Right kidney (tissue), 9 donors: ENCODE measurements at places on chromosomes 12 and 14.

- DNase-seq, result no peak
Measured at GRCh38 chr14:102831163-102831804, 54.0 kb downstream of the TRAF3 start.

- no peak for DNase-seq
Measured at GRCh38 chr12:20593611-20594010, 101.5 kb upstream of the SLCO1C1 start.

GRCh38 chr14:50677527-50678063 is 9.5 kb upstream of the SAV1 start:
- no peak for DNase-seq

- no peak for DNase-seq
Measured at GRCh38 chr14:91016800-91017410, 43.5 kb downstream of the RPS6KA5 start.

DNA sequence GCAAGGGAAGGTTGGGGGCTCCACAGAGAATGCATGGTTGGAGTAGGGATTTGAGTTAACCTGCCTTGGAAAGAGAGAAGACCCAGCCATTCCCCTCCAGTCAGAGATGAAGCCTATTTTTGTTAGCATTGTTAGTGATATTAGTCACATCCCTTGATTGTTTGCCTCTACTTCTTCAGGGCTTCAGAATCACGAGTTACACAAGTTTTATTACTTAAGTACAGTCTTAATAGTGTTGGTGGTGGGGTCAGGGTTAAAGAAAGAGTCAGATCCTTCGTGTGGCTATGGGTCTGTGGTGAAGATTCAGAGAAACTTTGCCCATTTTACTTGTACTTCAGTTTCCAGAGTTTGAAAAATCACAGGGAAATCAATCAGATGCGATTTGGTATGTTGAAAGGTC is 363.1 kb downstream of the LRIG3 start:
- no peak for DNase-seq

DNA sequence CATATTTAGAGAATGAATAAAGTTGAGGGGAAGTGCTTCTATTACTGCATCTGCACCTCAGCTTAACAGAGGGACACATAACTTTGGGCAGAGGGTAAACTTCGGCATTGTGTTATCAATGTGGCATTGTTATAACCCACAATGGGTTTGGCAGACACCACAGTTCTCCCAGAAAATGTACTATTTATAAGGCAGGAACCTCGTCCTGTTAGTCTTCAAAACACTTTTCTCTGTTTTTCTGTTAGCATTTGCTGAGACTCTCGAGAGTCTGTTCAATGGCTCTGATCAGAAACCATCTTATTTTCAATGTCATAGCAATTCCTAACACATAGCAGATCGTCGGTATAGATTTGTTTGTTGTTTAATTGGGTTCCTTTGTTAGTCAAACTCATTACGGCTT is 13.9 kb downstream of the PPP1R36 start:
- no peak for DNase-seq

DNA sequence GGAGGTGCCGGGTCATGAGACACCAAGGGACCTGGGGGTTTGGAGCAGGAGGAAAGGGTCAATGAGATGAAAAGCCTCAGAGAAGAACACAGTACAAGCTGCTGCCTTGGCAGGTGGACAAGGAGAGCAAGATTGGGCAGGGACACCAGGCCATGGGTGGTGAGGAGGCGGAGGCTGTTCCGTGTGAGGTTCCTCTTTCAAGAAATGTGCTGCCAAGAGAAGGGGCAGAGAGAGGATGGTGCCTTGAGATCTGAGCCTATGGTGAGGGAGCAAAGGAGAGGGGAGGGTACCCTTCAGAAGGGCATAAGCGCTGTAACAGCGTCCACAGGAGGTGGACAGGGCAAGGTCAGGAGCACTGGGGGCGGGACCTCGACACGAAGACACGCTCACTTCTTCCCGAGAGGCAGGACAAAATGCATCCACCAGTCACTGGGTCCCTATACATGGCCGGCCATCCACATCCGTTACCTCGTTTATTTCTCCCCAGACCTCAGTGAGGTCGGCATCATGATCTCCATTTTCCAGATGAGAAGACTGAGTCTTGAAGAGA is 100.2 kb downstream of the B4GALNT3 start:
- no peak for DNase-seq

DNA sequence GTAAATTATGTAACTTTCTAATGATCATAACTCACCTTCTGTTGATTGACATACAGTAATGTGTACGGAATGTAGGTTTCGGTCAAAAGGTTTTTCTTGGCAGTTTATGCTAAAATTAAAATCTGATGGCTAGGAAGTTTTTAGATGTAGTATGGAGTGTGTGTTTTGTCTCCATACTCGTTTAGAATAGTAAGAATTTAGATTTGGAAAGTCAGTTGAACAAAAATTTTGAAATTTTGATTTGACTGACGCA is 859 bp downstream of the PALS1 start:
- DNase-seq, result no peak

GRCh38 chr14:104556256-104557021 is 23.1 kb upstream of the C14orf180 start:
- DNase-seq, result peak; percentile 1

DNA sequence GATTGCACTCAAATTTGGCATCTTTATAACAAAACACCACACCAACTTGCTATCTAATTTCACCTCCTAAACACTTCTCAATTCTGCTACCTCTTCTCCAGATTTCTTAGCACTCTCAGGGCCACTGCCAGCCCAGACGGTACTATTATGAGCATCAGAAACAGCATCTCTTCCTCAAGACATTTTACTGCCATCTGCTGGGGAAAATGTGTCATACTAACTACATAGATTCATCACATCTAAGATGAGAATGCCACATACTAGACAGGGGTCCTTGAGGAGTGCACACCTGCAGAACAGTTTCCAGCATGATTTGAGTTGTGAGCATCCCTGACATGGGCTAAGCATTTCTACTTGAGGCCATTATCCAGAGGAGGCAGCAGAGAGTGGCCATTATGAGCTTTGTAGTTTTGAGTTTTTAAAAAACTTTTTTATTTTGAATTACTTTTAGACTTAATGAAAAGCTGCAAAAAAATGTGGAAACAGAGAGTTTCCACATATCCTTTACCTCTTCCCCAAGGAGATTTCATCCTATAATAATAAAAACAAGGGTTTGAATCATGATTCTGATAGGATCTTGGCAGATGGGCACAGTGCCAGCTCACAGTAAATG is 15.1 kb upstream of the GRIP1 start:
- DNase-seq, result peak; percentile 23

- no peak for DNase-seq
Measured at GRCh38 chr12:91441246-91441645, 258.6 kb upstream of the DCN start.

DNA sequence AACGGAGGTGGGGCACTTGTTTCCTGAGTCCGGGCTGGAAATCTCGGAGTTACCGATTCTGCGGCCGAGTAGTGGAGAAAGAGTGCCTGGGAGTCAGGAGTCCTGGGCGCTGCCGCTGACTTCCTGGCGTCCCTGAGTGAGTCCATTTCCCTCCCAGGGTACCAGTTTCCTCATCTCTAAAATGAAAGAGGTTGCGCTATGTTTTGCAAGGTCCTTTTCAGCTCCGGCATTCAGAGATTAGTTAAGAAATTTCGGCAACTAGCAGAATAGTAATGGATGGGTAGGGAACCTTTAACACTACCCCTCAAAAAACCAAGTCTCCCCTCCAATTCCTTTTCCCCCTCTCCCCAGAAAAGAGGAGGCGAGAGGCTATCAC is 724 bp downstream of the BLOC1S1 start:
- no peak for DNase-seq

DNA sequence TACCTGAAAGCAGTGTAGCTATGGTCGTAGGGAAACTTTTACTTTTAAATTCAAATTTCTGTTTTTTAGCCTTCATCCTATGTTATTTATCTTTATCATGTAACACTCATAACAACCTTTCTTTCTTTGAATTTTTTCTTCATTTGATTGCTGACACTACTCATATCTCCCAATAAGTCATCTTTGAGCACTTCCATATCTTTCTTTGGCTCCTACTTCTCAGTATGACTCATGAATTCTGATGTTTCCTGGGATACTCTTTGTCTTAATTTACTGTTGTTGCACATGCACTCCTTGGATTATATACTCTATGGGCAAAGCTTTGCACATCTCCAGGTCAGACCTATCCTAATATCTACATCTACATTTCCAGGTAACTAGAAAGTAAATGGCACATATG is 18.1 kb upstream of the IAPP start:
- no peak for DNase-seq

GRCh38 chr14:90426663-90427062 is 29.8 kb downstream of the CALM1 start:
- DNase-seq, result no peak

DNA sequence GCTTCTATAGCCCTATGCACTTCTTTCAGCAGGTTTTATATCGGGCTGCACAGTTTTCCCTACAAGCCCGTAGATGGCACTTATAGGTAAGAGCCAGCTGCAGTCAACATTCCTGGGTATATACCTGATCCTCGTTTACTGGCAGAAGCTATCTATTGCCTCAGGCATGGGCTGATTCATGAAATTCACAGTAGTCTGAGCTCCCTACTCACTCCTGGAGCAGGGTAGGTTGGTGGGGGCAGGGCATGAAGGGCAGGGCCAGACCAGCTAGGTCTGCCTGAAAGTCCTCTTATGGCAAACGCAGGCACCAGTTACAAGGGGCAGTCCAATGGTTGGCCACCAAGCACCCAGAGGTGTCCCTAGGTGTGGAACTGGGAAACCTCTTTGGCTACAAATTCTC is 345.8 kb downstream of the RPS29 start:
- no peak for DNase-seq

DNA sequence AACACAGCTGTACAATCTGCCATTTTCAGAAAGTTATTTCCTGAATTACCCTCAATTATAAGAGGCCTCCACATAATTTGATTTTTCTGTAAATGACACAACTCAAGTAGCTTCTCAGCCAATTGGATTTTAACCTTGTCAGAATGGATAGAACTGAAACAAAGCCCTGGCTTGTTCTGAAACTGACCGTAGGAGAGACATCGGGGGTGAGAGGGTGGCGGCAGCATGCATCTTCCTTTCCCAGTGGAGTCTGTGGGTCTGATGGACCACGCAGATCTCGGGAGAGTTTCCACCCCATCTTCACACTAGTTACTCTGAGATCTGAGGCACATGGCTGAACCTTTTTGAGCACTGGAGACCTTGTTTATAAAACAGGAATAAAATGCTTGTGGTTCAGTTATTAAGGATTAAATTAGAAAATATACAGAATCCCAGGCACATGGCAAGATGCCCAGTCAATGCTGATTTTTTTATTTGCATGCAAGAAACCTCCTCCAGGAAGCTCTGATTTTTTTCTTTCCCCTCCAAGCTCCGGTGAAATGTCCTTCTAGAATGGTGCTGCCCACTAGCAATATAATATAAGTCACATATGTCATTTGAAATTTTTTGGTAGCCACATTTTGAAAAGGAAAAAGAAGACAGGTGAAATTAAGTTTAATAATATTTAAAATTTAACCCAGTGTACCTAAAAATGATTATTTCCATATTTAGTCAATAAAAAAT is 153.9 kb downstream of the CHST11 start:
- DNase-seq, result no peak

GRCh38 chr12:104529130-104529874 is 72.6 kb downstream of the CHST11 start:
- no peak for DNase-seq

- DNase-seq, result no peak
Measured at GRCh38 chr14:56592746-56593544, 13.3 kb downstream of the TMEM260 start.

DNA sequence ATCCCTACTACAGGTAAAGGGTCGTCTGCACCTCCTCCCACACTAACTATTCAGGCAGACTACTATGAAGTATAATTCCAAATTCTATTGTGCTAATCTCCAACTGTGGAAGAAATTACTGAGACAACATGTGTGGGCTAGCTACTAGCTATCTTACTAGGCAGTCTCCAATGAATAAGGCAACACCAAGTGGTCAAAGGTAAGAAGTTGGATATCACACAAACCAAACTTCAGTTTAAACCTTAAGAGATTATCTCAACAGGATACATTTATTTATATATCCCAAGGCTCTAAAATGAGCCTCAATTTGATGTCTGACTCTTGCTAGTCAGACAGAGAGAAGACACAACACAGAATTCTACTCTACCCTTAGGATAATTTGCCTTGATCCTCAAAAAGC is 14.1 kb downstream of the MED13L start:
- DNase-seq, result no peak

DNA sequence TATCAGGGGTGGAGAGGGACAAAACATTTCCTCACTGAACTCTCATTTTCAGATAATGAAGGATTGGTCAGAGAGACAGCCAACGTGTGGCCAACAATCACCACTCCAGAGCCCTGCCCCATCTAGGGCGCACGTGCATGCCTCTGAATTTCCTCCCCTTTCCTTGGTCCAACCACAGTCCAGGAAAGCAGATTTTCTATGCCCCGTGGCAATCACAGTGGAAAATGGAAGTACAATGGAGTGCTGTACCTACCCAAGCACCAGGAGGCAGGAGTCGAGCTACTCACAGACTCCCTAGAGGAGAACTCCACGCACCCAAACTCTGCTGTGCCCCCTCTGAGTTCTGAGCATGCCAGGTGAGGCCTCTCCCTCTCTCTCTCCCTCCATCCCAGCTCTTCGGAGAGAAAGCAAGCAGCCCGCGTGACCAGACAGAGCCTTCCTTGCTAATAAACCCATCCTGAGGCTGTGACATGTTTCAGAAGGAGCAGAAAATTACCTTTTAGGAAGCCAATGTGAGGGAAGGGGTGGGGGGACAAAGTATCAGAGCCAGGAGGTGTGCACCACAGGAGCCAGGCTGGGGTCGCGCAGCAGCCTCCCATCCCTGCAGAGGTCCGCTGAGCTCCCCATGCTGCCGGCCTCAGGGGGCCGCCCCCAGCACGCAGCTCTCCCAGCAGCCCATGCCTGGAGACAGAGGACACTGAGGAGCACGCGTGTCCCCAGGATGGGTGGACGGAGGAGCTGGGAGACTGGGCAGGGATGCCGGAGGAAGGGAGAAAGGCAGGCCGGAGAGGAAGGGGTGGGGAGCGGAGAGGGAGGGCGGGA is 73.4 kb downstream of the PITPNM2 start:
- DNase-seq, result no peak

DNA sequence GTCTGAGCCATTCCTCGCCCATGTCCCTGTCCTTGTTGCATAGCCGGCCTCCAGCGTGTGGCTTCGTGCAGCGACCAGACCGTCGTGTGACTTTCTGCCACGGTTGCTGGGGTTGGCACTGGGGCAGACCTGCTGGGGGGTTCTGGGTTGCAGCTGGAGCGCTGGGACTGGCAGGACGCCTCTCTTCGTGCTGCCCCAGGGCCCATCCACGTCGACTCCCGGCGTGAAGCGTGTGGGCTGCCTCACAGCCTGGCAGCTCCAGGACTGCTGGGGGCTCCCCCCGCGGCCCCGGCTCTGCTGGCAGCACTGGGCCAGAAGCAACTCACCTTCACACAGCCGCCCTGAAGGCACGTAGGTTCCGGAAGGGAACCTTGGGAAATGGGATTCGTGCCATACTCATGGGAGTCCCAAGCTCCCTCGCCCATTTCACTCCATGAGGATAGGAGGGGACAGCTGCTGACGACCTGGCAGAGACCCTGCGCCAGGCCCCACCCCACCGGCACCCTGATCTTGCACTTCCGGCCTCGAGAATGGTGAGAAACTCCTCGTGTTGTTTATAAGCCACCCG is 51.9 kb downstream of the GALNT9 start:
- DNase-seq, result peak; percentile 68

GRCh38 chr14:56858422-56858821 is 48.1 kb upstream of the OTX2 start:
- DNase-seq, result no peak

GRCh38 chr12:131764738-131765137 is 53.8 kb downstream of the SFSWAP start:
- no peak for DNase-seq
